RCC 7860 (cell line): ENCODE measurements at places on chromosomes 7 and 10.

DNA sequence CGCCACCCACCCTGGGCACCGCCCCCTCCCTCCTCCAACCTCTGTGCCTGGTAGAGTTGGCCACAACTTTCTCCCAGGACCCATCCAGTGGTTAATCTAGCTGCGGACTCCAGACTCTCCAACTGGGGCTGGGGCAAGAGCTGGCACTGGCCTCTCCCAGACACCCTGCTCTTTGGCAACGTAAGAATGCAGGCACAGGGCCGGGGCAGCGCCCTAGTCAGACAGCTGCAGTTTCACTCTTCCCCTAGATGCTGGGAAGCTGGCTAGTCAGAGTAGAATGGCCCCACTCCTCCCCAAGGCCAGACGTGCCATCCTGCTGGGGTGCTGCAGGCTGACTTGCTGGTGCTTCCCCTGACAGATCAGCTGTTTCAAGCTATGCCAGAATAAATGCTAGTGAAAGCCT is 22.1 kb downstream of the HSPA12A start:
- DNase-seq: peak; percentile 33

GRCh38 chr10:112711366-112711765 is 238.7 kb upstream of the TCF7L2 start:
- no peak for DNase-seq

- DNase-seq: no peak
Observed at GRCh38 chr7:1054861-1055450, 10.6 kb downstream of the GPR146 start.

- DNase-seq: peak; percentile 58
Observed at GRCh38 chr10:91635401-91636400, 2.8 kb upstream of the PPP1R3C start.

DNA sequence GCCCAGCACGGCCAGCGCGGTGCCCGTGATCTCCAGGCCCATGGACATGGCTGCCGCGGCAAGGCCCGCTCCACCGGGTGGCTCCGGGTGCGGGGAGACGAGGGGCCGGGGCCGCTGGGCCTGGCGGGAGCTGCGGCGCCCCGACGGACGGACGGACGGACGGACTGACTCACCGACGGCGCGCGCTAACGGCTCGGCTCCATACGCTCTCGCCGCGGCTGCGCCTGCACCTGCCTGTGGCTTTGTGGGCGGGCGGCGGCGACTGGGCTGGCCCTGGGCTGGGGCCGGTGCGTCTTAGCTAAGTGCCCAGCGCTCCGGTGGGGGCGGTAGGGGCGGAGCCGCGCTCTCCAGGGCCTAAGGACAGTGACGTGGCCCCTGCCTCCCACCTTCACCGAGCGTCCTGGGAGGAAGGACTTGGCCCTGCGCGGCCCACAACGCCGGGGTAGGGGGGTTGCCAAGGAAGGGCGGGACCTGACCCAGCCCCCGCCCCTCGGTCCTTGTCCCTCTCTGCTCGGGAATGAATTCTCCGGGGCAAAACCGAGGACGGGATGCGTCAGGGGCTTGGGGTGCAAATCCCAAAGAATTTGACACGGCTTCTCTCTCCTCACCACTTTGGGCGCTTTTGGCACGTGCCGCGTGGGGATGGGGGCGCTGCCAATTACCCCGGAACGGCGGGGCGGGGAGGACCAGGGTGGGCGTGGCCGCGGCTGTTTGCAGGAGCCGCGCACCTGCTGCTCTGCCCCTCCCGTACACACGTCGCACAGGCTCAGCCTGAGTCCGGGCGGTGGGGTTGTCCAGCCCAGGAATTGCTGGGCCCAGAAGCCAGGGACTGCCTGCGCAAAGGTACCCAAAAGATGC is at the start of gene CLDN3:
TSS of gene CLDN3 (minus strand) at position 269 of the 858 bp plus-strand sequence. CDS start at position 48, 221 bp downstream.
- peak; percentile 37 for DNase-seq

- no peak for DNase-seq
Observed at GRCh38 chr7:27189295-27189996, 4.4 kb upstream of the HOXA11 start.

- DNase-seq: no peak
Observed at GRCh38 chr7:141409801-141410329, 141.3 kb upstream of the AGK start.

GRCh38 chr10:29763396-29763795 is 128.6 kb upstream of the SVIL start:
- no peak for DNase-seq

- DNase-seq: no peak
Observed at GRCh38 chr10:14623931-14624330, 150.8 kb downstream of the FAM107B start.

- no peak for DNase-seq
Observed at GRCh38 chr10:29009464-29009863, 279.4 kb upstream of the LYZL1 start.

DNA sequence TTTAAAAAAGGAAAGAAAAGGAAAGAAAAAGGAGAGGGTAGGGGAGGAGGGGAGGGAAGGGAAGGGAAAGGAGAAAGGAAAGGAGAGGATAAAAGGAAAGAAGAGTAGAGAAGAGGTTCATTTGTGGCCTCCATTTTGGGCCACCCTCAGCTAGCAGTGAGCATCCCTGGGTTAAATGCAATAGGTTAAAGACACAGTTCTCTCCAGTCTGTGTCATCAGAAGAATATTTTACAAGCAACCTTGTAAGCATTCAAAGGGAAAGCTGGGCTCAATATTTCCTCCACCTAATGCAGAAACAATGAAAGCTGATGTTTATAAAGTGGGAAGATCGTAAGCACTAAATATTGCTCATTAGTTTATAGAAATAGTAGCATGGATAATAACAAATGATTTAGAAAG is 219.1 kb upstream of the PITRM1 start:
- no peak for DNase-seq

DNA sequence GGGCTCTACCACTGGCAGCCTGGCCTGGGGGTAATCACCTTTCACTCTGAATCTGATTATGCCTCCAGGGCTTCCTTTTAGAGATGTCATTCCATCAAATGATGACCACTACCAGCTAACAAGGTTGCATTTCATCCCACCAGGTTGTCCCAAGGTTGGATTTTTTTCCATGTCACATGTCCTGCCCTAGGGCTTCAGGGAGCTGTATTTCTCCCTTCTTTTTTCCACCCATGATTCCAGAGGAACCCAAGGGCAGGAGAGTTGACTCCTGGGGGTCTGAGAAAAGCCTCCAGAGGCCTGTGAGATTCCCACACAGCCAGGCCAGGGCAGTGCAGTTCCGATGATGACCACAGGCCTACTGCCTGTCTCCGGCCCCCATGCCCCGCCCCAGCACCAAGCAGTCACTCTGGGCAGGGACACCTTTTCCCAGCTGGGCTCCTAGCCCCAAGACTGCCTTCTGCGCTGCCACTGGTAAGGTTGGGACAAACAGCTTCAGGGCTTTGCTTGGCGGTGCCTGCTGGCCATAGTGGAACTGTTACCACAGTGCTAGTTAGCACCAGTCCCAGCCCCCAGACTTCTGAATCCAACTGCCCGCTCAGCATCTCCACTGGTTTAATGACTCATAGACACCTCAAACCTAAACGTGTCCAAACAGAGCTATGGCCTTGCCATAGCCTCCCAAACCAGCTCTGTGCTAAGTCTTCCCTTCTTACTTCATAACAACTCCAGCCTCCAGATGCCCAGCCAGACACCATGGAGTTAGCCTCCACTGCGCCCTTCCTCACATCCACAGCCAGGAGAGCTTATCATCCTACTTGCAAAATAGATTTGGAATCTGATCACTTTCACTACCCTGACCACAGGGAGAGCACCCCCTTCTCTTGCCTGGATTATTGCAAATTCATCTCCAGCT is 133.7 kb downstream of the ARHGAP22 start:
- DNase-seq: peak; percentile 13

DNA sequence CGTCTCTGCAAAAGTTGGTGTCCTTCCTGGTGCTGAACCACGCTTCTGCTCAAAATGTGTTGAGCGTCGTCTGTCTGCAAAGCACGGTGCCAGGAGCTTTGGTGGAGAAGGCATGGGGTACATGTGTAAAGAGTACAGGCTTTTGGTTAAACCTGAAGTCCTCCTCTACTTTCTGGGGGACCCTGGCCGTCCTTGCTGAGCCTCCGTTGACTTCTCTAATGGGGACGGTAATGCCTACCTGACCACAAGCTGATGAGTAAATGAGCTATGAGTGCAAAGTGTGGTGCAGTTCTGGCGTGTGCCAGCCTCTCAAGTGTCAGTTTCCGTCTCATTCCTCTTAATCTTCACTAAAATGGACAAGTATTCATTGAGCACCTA is 527 bp upstream of the HERPUD2 start:
- no peak for DNase-seq

- no peak for DNase-seq
Observed at GRCh38 chr10:89037096-89037495, 46.5 kb downstream of the FAS start.

DNA sequence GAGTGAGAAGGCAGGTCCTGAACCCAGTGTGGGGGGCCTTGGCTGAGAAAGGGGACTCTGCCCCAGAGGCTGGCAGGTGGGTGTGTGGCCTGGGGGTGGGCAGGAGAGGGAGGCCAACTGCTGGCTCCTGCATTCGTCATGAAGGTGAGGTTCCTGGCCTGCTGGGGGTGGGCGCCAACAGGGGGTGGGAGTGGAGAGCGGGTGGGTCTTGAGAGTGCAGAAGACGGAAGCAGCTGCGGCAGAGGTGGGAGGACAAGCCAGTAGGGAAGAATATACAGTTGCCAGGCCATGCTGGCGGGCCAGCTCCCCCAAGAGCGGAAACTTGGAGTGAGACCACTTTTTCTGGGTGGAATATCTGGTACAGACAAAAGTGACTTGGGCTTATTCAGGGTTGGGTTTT is 23.4 kb downstream of the GHRHR start:
- DNase-seq: no peak

- no peak for DNase-seq
Observed at GRCh38 chr7:157738066-157738460, 401.3 kb downstream of the DNAJB6 start.
